NCI-H187 treated with DMSO at 0.1 percent for 48 hours (cell line): ENCODE measurements at places on chromosomes 3 and 15.

GRCh38 chr3:109275702-109276293 is 40.5 kb downstream of the DPPA2 start:
- no peak for DNase-seq

GRCh38 chr3:30354513-30354912 is 251.9 kb upstream of the TGFBR2 start:
- no peak for DNase-seq

- no peak for DNase-seq
Observed at GRCh38 chr3:184289426-184289938, 9.6 kb upstream of the PSMD2 start.

GRCh38 chr3:10334459-10334858 is 13.5 kb upstream of the SEC13 start:
- DNase-seq: no peak

DNA sequence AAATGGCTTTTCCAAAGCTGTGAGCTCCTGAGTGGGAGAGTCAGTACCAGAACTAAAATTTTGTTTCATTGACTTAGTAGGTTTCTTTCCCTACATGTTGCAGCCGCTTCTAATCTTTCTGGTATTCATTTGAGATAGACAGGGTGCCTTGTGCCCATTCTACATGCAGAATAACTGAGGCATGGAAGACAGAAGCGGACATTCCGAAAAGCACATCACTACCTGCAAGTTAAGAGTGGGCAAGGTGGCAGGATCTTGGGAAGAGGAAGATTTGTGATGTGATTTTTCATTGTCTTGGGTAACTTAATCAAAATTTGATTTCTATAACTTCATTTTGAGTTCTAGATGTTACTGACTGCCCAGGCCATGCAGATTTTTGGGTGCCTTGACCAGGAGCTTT is 2.0 kb downstream of the MAP2K5 start:
- no peak for DNase-seq

DNA sequence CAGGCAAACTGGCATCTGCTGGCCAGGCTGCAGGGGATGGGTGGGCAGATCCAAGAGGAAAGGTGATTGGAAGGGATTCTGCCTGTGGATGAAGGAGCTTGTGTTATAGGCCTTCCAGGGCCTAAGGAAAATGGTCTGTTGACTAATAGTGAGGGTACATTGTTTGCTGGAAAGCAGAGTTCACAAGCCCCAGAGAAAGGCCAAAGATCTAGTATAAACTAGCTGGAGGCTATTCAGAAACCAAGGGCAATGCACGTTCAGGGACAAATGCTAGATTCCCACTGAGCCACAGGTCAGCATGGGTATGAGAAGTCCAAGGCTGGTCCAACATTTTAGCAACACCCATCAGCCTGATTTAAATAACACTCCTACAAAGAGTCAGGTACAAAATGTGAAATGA is 74.7 kb downstream of the FBN1 start:
- no peak for DNase-seq

GRCh38 chr15:77514641-77515402 is 94.1 kb downstream of the HMG20A start:
- DNase-seq: no peak
